ENCODE measurements at places on chromosomes 6 and 20.

GRCh38 chr6:108779536-108780275 is 68.5 kb upstream of the ARMC2 start:
- DNase-seq: no peak

DNA sequence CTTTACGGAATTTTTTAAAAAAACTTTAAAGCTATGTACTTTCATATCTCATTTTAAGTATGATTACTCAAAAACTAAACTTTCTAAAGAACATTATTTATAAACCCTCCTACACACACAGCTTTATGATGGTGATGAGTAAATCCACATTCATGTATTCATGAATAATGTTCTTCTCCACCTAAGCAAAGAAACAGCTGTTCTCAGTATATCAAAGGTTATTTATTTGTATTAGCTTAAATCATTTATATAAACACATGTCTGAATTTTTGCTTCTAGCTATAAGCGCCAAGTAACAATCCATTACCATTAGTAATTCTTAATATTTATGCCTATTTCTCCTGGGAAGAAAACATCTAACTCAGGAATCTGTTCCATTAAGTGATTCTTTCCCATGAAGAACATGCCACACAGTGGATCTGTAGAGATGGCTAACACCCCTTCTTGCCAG is 63.3 kb downstream of the SMLR1 start:
- DNase-seq: no peak

GRCh38 chr6:107676042-107676441 is 148.1 kb downstream of the SCML4 start:
- no peak for DNase-seq

- DNase-seq: no peak
Measured at GRCh38 chr20:44287272-44288097, 23.5 kb downstream of the FITM2 start.

GRCh38 chr20:53833333-53834061 is 236.9 kb downstream of the BCAS1 start:
- DNase-seq: no peak

GRCh38 chr20:51563486-51564332 is 21.2 kb upstream of the NFATC2 start:
- no peak for DNase-seq

- DNase-seq: no peak
Measured at GRCh38 chr20:48411919-48412522, 415.8 kb downstream of the PREX1 start.

- DNase-seq: no peak
Measured at GRCh38 chr20:43188861-43189553, 699 bp downstream of the PTPRT start.

DNA sequence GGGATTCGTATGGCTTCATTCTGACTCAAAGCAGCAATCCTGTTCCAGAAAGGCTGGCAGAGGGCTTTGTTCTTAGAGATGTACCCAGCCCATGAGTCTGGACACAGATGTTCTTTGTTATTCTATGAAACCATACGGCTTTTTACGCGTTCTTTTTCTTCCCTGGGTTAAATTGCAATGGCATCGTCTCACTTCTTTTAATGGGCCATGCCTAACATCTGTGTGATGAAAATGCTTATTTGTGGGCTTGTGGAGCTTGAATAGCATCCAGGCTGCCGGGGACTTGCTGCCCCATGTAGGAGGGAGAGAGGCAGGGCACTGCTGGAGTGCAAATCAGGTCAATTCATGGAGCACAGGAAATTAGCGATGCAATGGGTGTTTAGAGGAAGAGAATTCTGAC is 19.4 kb downstream of the FAM50B start:
- no peak for DNase-seq

DNA sequence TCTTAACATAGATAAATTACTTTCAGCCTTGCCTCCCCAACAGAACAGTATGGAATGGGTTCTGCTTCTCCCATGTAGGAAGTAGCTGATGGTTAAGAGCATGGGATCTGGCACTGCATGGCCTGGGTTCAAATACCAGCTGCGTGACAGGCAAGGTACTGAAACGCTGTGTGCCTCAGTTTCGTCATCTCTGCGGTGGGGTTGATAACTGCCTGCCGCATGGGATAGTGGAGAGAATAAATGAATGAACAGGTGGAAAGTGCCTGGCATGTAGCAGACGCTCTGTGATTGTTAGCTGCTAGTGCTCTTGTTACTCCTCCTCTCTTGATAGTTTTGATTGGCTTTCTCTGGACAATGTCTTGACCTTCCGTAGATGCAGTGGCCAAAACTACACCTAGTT is 213.3 kb downstream of the ZDHHC14 start:
- no peak for DNase-seq

GRCh38 chr20:44405785-44406571 is 50.5 kb downstream of the HNF4A start:
- no peak for DNase-seq
